ENCODE measurements at places on chromosomes 11 and 22.

GRCh38 chr11:92302770-92303169 is 78.2 kb downstream of the FAT3 start:
- DNase-seq, result no peak

GRCh38 chr11:57649826-57650738 is at the start of gene YPEL4:
TSS of gene YPEL4 (minus strand) at chr11:57649912. CDS start at chr11:57647107, 2,805 bp downstream.
- peak; percentile 40 for DNase-seq

- no peak for DNase-seq
Measured at GRCh38 chr11:44282620-44283019, 27.3 kb downstream of the ALX4 start.

DNA sequence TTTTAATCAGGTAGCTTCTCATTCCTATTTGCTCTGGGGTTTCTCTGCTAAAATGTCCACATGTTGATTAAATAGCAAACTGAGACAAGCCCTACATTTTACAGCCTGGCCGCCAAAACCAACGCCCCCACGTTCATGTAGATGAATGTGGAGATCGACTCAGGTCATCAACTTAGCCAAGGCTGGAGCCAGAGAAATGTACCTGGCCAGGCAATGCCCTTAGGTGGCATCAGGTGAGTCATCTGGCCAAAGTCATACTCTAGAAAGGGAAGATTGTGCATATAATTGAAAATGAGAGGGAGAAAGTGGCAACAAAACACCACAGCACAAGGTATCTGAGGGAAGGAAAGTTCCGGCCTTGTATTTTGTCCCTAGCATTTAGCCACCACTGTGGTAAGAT is 37.1 kb upstream of the CCDC89 start:
- DNase-seq, result no peak

DNA sequence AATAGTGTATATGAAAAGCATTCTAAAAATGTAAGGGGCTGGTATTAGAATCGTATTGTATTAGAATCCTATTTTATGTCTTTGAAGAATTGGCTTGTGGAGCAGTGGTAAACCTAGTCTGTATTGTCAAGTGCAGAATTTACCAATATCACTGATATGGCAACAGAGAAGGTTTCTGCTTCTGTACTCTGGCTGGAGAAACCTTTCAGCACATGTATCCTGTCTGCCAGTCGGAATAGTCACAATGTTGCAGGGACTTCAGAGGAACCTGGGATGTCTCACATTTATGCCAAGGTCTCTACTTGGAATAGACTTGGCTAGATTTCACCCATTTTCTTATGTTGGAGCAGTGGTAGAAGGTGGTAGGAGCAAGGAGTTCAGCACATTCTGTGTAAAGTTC is 4.4 kb downstream of the MTMR3 start:
- DNase-seq, result no peak

DNA sequence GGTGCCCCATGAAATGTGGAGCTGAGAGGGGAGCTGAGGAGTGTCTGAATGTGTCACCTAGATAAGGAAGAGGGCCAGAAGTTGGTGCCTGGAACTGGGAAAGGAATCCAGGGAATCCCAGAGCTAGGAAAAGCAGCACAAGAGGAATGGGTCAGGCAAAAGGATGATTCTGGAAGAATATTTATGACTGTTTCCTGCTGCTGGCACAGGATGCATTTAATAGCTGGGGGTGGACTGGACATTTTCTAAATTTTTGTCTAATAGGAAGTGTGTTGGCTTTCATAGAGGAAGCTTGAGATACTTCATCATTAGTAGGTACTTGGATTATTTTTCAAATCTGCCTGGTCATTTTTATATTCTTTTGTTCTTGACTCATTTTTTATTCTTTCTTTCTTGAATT is 17.4 kb upstream of the MRGPRX2 start:
- DNase-seq, result no peak

GRCh38 chr11:50098186-50098725 is 65.6 kb downstream of the OR4C45 start:
- no peak for DNase-seq

DNA sequence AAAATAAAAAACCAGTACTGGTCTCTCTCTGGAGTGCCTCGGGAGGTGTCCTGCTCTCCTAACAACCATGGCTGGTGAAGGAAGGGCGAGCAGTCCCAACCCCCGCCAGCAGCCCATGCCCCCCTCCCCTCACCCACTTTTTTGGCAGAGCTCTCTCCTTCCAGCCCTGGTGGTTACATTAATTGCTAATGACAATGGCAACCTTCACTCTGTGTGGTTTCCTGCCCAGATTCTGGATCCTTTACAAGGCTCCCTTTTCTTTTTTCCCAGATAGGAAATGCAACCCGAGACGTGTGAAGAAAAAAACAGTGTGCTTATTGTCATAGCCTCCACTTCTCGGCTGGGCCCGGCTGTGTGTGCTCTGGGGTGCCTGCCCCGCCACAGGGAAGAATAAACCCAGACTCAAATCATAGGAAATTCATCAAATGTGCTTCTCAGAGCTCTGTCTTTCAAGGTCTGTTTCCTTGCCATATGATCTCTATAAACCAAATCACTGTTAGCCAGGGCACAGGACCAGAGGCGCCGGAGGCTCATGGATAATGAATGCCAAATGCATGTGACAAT is 513.0 kb downstream of the SOX6 start:
- no peak for DNase-seq

DNA sequence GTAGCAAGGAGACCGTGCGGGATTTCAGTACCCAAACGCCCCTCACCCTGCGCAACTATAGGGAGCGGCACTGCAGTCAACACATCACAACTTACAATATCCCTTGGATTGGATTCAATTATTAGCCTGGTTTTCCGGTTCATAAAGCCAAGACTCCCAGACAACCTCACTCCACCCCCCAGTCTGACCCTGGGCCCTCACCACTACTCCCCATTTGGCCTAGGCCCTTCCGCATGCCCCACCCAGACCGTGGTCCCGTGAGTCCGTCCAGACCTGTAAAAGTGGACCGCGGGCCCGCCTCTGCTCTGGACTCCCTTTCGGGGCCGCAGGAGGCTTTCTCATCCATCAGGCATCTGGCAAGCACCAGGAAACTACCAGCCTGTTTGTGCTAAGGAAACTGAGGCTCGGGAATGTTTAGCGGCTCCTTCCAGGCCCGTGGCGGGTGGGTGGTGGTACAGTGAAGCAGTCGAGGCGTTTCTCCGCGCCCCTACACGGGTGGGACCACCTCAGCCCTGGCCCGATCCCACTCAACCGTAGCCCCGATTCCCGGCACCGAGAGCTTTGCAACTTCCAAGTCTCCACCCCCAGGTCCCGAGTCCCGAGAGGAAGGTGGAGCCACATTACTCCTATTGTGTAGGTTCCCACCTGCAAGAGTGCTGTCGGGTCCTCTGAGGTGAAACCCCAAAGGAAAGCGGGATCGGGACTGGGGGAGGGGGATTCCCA is 679 bp upstream of the DPP3 start:
- peak; percentile 32 for DNase-seq

DNA sequence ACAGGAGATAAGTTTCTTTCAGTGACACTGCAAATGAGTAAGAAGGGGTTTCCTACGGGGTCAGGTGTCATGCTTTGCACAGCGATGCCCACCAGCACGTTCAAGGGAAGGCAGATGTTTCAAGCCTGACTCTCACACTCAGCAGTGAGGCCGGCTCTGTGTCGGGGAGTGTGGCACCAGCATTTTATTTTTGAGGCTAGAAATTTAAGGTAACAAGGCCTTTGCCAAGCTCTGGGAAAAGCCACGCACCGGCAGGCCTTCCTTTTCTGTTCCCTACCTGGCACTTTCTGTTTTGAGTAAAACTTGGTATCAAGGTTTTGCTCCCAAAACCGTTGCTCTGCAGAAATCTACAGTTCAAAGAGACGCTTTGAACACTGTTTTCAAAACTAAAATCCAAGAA is 38.0 kb downstream of the TOLLIP start:
- DNase-seq, result no peak

GRCh38 chr11:35845860-35846259 is 98.0 kb upstream of the LDLRAD3 start:
- DNase-seq, result no peak

GRCh38 chr22:20019661-20020532 is 1.0 kb upstream of the TANGO2 start:
- DNase-seq, result no peak

DNA sequence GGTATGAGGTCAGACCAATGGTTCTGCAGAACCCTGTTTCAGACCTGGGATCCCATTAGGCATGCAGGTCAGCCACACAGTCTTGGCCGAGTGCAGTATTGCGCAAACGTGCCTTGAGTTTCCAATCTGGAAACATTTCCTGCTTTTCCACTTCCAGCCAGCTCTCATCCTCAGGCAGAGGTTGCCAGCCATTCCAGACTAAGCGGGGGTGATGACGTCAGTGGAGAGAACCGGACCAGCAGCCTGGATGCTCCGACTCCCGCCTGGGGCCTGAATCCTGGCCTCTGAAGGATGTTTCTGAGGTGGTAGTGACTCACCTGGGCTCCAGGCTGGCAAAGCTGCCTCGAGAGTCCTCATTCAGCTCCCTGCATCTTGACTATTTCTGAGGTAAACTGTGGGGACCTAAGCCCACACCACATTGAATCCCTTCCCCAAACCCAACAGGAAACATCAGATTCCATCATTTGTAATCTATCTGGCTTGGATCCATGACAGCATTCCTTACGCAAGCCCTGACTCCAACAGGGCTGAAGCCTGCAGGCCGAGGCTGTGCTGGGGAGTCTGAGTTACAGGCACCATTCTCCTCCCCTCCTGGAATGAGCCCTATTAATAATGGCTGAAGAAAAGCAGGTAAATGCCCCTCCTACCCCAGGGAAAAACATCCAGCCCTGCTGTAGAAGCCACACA is 83.0 kb downstream of the ABTB2 start:
- peak; percentile 83 for DNase-seq
